Mesothelial cell of epicardium (in vitro differentiated cells): ENCODE measurements at places on chromosomes 12 and 14. TPM values are rescaled to one million over a fixed set of nuclear protein-coding genes. Genes with fewer than 3 reads are reported as not detected.

GRCh38 chr12:89091293-89091841 lies 260.9 kb downstream of the DUSP6 start:
- no peak overlapping the region for H3K27ac ChIP-seq
- DNase-seq: no peak
- H3K27me3 ChIP-seq: no peaks in the 10 kb centered on the region
- no peak overlapping the region for H3K4me3 ChIP-seq

DNA sequence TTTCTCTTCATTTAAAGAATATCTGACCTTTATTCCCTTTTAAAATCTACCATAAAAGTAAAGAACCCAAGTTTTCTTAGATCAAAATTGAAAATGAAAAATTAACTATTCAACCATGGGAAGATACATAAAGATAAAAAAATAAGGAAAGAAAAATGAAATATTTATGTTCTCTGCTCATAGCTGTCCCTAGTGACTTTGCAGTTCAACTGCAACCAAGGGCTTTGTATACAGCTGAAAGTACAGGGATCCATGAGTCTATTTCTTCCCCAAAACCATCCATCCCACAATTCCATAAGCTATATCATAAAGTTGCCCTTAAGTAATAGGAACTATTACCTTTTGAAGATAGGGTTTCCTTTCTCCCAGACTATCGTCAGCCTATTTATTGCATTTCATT lies 113.1 kb downstream of the ITPR2 start:
- H3K36me3 ChIP-seq: peaks cover under 1% of the 10 kb centered on the region
- H3K27me3 ChIP-seq: no peaks in the 10 kb centered on the region
- peaks cover 42% of the 10 kb centered on the region for H3K4me1 ChIP-seq
- DNase-seq: no peak

- H3K36me3 ChIP-seq: no peaks in the 10 kb centered on the region
- H3K4me3 ChIP-seq: no peak overlapping the region
- no peaks in the 10 kb centered on the region for H3K4me1 ChIP-seq
- DNase-seq: no peak
- H3K27me3 ChIP-seq: peaks cover 23% of the 10 kb centered on the region
- H3K27ac ChIP-seq: no peak overlapping the region
These were observed 27.9 kb upstream of the CCNT1 start for GRCh38 chr12:48744251-48745008.

- no peaks in the 10 kb centered on the region for H3K27me3 ChIP-seq
- H3K36me3 ChIP-seq: peaks cover 11% of the 10 kb centered on the region
- no peak overlapping the region for H3K4me3 ChIP-seq
- H3K4me1 ChIP-seq: peaks cover 16% of the 10 kb centered on the region
These were observed 3.7 kb upstream of the DHRS4L2 start for GRCh38 chr14:23984891-23985602.

DNA sequence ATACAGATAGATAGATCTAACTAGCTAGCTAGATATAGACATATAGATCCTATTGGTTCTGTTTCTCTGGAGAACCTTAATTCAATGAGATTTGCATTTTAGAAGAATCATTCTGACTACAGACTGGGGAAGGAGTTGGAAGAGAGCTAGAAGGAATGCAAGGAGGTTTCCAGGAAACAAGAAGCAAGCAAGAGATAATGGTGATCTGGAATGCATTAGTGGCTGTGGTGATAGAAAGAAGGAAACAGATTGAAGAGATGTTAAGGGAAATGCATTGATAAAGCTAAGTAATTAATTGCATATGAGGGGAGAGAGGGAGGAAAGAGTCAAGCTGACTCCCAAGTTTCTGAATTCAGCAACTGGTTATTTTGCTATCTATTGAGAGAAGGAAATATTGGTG lies 42.7 kb downstream of the DBX2 start:
- H3K36me3 ChIP-seq: no peaks in the 10 kb centered on the region
- H3K27me3 ChIP-seq: peaks cover 13% of the 10 kb centered on the region
- DNase-seq: no peak
- H3K4me1 ChIP-seq: no peaks in the 10 kb centered on the region
- no peak overlapping the region for H3K4me3 ChIP-seq

- H3K27me3 ChIP-seq: peaks cover 3% of the 10 kb centered on the region
- peak overlapping the region; percentile 95 for H3K27ac ChIP-seq
- H3K4me3 ChIP-seq: peak overlapping the region; percentile 84
- no peaks in the 10 kb centered on the region for H3K36me3 ChIP-seq
These were observed 1.4 kb upstream of the CCDC85C start for GRCh38 chr14:99605299-99605961.

- H3K4me1 ChIP-seq: no peaks in the 10 kb centered on the region
- no peaks in the 10 kb centered on the region for H3K36me3 ChIP-seq
- no peak for DNase-seq
- no peak overlapping the region for H3K4me3 ChIP-seq
These were observed 13.9 kb downstream of the ADGRD1 start for GRCh38 chr12:130967636-130968035.

DNA sequence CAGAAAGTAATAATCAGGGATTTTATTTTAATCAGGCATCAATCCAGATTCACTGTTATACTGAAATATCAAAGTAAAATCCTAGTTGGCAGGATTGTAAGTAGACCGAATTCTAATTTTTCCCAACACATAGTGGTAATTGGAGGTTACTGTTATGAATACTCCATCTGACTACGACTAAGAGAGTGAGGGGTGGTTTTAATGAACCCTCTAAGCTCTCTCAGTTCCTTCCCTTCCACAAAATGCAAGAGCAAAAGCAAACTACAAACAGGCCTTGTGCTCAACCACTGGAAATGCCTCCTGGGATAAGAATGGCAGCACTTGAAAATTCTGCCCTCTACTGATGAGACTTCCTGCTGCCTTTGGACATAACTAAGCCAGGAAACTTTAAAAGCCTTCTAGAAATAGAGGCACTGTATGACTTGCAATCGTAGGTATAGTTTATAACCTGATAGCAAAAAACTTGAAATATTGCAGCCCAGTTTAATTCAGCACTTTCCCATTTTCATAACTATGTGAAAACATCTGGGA lies 184.8 kb downstream of the SLC16A7 start:
- H3K27me3 ChIP-seq: no peaks in the 10 kb centered on the region
- no peaks in the 10 kb centered on the region for H3K4me1 ChIP-seq
- DNase-seq: no peak
- H3K36me3 ChIP-seq: no peaks in the 10 kb centered on the region
- H3K27ac ChIP-seq: no peak overlapping the region

- peak overlapping the region; percentile 26 for H3K4me3 ChIP-seq
- no peak overlapping the region for H3K27ac ChIP-seq
- DNase-seq: no peak
These were observed 5.5 kb upstream of the PAX9 start for GRCh38 chr14:36655963-36656686.

DNA sequence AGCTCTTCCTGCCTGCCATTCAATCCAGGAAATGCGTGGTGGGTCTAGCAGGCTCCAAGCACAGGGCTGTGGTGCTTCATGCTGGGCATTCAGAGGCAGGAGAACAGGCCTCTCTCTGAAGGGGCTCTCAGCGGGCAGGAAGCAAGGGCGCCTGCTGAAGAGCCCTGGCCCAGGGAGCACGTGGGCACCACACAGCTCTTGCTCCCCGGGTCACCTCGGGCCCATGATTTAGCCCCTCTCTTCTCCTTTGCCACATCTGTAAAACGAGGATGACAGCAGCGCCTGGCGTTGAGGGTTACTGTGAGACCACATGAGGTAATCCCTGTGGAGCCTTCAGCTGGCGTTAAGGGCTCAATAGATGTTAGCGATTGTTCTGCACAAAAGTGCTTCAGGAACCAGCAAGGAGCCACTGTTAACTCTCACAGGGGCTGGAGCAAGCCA lies 37.6 kb upstream of the SPTLC2 start:
- no peak overlapping the region for H3K4me3 ChIP-seq
- H3K27me3 ChIP-seq: no peaks in the 10 kb centered on the region
- no peaks in the 10 kb centered on the region for H3K36me3 ChIP-seq
- no peak overlapping the region for H3K27ac ChIP-seq
- no peak for DNase-seq

- H3K4me3 ChIP-seq: no peak overlapping the region
- H3K4me1 ChIP-seq: peaks cover 23% of the 10 kb centered on the region
- no peak for DNase-seq
These were observed 214.9 kb downstream of the ZFP36L1 start for GRCh38 chr14:68577802-68578541.

GRCh38 chr12:113220593-113221180 lies 577 bp upstream of the TPCN1 start:
- H3K4me3 ChIP-seq: peak overlapping the region; percentile 87
- no peaks in the 10 kb centered on the region for H3K36me3 ChIP-seq
- no peaks in the 10 kb centered on the region for H3K27me3 ChIP-seq
- H3K4me1 ChIP-seq: peaks cover 21% of the 10 kb centered on the region

GRCh38 chr14:71119832-71120231 lies 212.6 kb downstream of the PCNX1 start:
- DNase-seq: no peak
- peaks cover 31% of the 10 kb centered on the region for H3K4me1 ChIP-seq
- no peak overlapping the region for H3K4me3 ChIP-seq
- H3K27ac ChIP-seq: no peak overlapping the region
- peaks cover 21% of the 10 kb centered on the region for H3K36me3 ChIP-seq
- H3K27me3 ChIP-seq: no peaks in the 10 kb centered on the region

DNA sequence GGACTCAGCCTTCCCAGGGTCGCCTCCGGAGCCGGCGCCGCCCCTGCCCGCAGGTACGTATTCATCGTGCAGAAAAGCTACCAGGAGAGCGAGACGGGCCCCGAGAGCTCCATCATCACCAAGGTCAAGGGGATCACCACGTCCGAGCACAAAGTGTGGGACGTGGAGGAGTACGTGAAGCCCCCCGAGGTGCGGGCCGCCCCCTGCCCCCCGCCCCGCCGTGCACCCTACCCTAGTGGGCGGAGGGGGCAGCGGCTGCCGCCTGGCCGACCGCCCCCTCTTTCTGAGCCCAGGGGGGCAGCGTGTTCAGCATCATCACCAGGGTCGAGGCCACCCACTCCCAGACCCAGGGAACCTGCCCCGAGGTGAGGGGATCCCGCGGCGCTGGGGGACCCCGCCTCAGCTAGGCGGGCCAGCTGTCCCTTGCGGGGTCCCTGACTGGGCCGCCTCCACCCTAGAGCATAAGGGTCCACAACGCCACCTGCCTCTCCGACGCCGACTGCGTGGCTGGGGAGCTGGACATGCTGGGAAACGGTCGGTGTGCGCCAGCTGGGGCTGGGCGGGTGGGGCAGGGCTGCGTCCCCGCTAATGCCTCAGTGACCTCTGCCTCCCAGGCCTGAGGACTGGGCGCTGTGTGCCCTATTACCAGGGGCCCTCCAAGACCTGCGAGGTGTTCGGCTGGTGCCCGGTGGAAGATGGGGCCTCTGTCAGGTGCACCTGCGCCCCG lies 973 bp downstream of the P2RX2 start:
- H3K36me3 ChIP-seq: peaks cover 2% of the 10 kb centered on the region
- H3K4me1 ChIP-seq: peaks cover 29% of the 10 kb centered on the region
- no peak for DNase-seq
- peaks cover 45% of the 10 kb centered on the region for H3K27me3 ChIP-seq
- H3K27ac ChIP-seq: no peak overlapping the region

DNA sequence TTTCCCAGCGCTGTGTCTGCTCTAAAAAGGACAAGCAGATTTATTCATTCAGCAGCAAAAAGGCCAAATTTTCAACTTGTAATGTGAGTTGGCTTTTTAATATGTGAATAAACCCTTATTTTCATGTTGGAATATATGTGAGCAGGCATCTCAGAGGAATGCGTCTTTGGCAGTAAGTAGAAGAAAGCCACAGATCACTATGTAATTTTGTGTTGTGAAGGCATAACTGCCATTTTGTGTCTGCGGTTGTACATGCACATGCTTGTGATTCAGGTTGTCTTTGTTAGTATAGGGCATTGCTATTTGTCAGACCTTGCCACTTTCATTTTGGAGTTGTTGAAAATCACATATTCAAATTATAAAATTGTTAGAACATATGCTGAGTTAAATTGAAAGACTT lies 398.8 kb upstream of the RGS6 start:
- no peaks in the 10 kb centered on the region for H3K27me3 ChIP-seq
- H3K36me3 ChIP-seq: no peaks in the 10 kb centered on the region
- no peak overlapping the region for H3K4me3 ChIP-seq

DNA sequence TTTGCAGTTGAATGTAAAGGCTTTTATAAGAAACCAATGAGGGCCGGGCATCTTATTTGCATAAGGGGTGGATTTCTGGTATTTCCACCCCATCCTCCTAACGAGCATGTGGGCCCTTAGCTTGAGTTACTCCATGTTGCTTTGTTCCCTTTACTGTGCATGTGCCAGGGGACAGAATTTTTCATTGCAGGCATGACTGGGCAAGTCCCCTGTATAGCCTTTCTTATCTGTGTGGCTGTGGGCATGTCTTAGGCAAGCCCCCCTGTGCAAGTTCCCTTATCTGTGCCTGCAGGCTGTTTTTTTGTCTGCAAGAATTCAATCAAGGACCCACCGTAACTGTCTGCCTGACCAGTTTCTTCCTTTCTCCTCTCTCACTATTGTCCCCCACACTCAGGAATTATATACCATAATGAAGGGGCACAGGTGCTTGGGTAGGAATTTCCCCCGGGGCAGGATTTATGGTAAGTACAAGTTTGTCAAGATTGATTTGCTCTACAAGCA lies 152.2 kb upstream of the CNOT2 start:
- no peak overlapping the region for H3K4me3 ChIP-seq
- H3K27ac ChIP-seq: peak overlapping the region; percentile 70
- H3K36me3 ChIP-seq: peaks cover 5% of the 10 kb centered on the region
- no peaks in the 10 kb centered on the region for H3K27me3 ChIP-seq
- no peak for DNase-seq
- H3K4me1 ChIP-seq: peaks cover 10% of the 10 kb centered on the region

DNA sequence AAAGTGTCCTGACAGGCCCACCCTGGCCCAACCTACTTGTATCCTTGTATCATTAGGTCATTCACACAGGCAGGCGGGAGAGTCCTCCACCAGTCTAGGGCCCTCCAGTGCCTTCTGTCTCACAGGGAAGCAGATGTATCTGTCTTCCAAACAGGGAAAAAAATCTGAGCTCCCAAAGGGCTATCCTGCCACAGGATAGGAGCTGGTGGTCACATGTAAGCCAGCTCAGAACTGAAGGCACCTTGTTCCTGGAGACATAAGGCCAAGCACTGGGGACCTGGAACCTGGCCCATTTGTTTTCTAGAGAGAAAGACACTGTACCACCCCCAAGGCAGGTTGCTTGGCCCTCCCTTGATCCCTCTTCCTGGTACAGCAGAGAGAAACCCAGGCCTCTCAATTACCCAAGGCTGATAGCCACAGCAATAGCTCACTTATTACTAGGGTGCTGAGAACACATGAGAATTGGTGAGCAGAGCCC lies 19.4 kb upstream of the PLEKHH1 start:
- peak overlapping the region; percentile 73 for H3K4me3 ChIP-seq
- DNase-seq: no peak
- peaks cover 63% of the 10 kb centered on the region for H3K27me3 ChIP-seq

DNA sequence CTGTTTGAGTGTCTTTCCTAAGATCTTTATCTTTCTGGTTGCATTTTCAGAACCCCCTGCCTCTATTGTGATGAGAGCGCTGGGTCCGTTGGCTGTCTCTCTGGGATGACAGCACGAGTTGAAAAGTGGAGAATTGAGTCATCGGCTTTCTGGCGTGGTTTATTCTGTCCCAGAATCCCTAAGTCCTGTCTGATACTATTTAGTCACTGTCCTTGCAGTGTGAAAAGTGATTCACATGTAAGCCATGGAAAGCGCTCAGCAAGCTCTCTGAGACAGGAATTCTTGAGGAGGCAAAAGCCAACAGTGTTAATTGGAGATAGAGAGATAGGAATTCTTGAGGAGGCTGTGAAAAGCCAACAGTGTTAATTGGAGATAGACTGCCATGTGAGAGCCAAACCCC lies 121.7 kb downstream of the CHST11 start:
- no peak for DNase-seq
- peaks cover 4% of the 10 kb centered on the region for H3K36me3 ChIP-seq
- H3K27ac ChIP-seq: no peak overlapping the region
- H3K4me1 ChIP-seq: peaks cover 2% of the 10 kb centered on the region
- H3K4me3 ChIP-seq: no peak overlapping the region

SLC17A8 gene
- 0.40 to 0.66 TPM (median 0.61 TPM) in 3 replicates for total RNA-seq

SAMD4A gene
- 27.8 to 30.0 TPM (median 29.6 TPM) in 3 replicates for total RNA-seq

KRT6A gene
- 1.2 TPM in 1 of 3 replicates, not detected in the others for total RNA-seq

SMIM41 gene
- 0.16 TPM in 1 of 3 replicates, not detected in the others for total RNA-seq

ERP27 gene
- total RNA-seq: 55.2 to 60.4 TPM (median 58.1 TPM) in 3 replicates

DHRS4 gene
- 20.9 to 23.7 TPM (median 22.0 TPM) in 3 replicates for total RNA-seq

EIF2S3B gene
- total RNA-seq: 1.7 to 2.3 TPM (median 2.3 TPM) in 3 replicates
